Stimulated activated memory B cell treated with anti-CD40 and anti-IgM and Interleukin-4, amounts not matched to agents 10 μg/mL and 1 μg/mL and 100 μg/mL, for 72 hours (primary cell): ENCODE measurements at places on chromosomes 2 and 18.

GRCh38 chr18:68962623-68963022 is 164.7 kb downstream of the CCDC102B start:
- ATAC-seq: no peak

GRCh38 chr2:85584354-85584856 is at the start of gene VAMP5:
Gene VAMP5 (plus strand): TSS chr2:85584431. CDS start chr2:85584491, 60 bp downstream.
- ATAC-seq: peak; percentile 70

DNA sequence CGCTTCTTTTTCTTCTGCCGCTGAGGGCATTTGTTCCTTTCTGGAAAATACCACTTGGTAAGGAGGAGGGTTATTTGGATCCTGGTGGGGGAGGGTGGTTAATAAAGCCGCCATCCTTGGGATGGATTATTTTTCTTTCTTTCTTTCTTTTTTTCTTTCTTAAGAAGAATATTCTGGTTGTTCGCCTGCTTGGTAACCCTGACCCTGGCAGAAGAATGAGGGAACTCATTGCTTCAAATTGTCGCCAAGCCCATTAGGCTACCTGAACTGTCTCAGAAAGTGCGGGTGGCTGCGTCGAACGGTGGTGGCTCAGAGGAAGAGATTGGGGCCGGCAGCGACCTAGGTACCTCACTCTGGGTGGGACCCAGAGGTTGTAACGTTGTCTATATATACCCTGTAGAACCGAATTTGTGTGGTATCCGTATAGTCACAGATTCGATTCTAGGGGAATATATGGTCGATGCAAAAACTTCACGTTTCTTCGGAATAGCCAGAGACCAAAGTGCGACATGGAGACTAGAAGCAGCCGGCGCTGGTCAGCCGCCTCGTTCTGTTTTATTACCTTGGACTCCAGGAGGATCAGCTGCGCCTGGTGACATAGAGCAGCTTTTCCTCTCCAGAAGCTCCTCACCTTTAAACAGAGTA is 1.3 kb upstream of the HOXD4 start:
- no peak for ATAC-seq

GRCh38 chr18:47754311-47755101 is 176.0 kb downstream of the SMAD2 start:
- no peak for ATAC-seq

DNA sequence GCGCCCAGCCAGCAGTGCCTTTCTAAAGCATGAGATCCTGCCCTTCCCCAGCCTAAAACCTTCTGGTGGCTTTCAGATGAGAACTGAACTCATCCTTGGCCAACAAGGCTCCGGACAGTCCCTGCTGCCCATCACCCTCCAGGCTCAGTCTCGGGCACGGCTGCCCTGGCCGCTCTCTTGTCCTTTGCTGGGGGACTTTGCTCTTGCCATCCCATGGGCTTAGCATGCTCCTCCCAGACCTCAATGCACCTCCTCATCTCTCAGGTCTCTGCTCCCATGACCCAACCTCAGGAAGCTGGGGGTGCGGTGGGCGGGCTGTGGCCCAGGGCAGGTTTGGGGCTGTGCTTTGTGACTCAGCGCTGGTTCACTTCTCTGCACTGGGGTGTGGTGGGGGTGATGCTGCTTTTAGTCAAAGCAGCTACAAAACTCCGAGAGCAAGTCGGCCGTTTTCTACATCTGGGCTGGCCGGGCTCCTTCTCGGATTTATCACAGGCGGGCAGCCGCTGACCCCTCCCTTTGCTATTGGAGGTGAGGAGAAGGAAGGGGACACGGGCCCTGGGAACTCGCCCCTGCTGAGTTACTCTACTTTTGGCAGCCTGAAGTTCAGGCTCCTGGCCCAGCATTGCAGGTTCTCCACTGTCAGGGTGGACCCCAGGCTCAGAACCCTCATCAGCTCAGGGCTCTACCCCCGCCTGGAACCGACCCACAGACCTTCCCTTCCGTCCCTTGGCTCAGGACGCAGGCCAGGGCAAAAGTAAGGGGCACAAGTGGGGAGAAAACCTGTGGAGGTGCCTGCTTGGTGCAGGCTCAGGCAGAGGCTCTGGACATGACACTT is 90.6 kb upstream of the TAF1B start:
- ATAC-seq: peak; percentile 75

DNA sequence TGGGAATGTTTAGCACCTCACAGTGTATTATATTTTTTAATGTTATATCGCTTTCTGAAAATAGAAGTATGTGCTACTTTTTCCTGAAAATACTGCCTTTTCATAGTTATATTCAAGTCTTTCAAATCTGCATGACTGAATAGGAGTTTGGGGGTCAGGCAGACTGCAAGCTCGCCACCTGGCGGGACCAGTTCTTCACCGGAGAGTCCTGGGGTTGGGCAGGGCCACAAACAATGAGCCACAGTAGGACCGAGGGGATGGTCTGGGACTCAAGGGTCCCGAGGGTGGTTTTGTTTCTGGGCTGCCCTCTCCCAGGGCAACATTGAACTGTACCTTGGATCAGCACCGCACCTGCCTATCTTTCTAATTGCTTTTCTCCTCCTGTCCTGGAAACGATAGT is 70.6 kb downstream of the VWA3B start:
- ATAC-seq: no peak
